ENCODE measurements at places on chromosomes 16 and 17. TPM values are rescaled to one million over a fixed set of nuclear protein-coding genes. Genes with fewer than 3 reads are reported as not detected.

DNA sequence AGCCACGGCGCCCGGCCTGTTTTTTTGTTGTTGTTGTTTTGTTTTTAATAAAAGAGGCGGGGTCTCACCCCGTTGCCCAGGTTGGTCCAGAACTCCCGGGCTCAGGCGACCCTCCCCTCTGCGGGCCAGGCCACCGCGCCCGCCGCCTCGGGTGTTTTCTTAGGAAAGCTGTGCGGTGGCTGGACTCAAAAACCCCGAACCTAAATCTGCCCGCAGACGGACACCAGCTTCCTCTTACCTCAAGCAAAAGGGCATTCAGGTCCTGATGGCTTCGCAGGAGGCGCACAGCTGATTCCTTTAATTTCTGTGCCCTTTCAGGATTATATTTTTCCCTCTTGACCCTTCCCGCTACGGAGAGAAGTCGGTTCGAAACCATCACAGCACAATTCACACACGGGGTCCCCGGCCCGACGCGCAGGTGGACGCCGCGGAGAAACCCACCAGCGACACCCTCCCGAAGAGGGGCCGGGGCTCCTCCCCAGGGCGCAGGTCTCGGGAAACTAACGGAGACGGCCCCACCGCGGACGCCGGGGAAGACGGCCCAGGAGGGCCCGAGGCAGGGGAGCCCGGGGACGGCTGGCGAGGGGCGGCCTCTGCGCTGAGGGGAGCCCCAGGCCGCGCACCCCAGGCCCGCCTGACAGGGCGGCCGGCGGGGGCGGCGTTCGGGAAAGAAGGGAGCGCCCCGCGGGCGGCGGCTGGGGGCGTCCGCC is 653 bp downstream of the FANCA start:
- H3K4me1 ChIP-seq, result no peaks in the 10 kb centered on the region
- no peak for DNase-seq
- H3K27me3 ChIP-seq, result no peaks in the 10 kb centered on the region
- no peak overlapping the region for H3K4me3 ChIP-seq
- no peak overlapping the region for H3K27ac ChIP-seq

TIMP2 gene
- 153 TPM for polyA plus RNA-seq

CCL1 gene
- polyA plus RNA-seq, result not detected

DNA sequence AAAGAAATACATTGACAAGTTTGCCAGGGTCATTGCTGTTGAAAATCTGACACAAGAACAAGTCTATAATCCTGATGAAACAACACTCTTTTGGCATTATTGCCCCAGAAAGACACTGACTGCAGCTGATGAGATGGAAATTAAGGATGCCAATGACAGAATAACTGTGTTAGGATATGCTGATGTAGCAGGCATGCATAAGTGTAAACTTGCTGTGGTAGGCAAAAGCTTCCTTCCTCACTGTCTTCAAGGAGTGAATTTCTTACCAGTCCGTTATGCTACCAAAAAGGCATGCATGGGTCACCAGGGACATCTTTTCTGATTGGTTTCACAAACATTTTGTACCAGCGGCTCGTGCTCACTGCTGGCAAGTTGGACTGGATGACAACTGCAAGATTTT is 10.5 kb downstream of the GDPD1 start:
- no peak for DNase-seq
- H3K27me3 ChIP-seq, result no peaks in the 10 kb centered on the region
- H3K36me3 ChIP-seq, result no peaks in the 10 kb centered on the region
- no peak overlapping the region for H3K4me3 ChIP-seq
- H3K27ac ChIP-seq, result no peak overlapping the region

KRTAP2-1 gene
- not detected for polyA plus RNA-seq

- no peaks in the 10 kb centered on the region for H3K36me3 ChIP-seq
- H3K27ac ChIP-seq, result no peak overlapping the region
- H3K4me3 ChIP-seq, result no peak overlapping the region
- DNase-seq, result no peak
These were observed 406.8 kb downstream of the UTP18 start for GRCh38 chr17:51666971-51667705.

DNA sequence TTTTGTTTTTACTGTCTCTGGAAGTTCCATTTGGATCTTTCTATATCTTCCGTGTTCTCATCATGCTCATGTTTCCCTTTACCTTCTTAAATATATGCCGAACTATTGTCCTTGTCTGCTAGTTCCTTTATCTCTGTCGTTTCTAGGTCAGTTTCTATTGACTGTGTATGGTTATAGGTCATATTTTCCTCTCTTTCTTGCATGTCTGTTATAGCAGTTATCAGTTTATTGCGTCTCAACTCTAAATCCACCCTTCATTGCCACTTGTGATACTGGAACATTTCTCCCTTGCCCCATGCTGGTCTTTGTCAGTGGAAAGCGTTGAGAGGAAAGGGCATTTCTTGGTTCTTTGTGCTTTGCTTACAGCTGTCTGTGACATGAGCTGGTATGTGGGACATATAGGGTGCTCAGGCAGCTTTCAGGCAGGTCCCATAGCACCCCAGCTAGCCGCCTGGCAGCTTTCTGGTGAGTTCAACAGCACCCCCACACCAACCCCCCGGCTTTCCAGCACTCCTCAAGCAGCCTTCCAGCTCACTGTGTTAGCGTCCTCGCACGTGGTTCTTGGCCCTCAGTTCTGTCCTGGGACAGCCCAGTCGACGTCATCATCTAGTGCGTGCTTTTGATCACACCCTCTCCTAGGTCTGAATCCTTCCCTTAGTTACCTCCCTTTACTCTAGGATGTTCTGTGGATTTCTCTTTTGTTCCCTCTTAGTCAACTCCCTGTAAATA is 15.4 kb upstream of the DNASE1 start:
- no peak overlapping the region for H3K4me3 ChIP-seq
- H3K36me3 ChIP-seq, result no peaks in the 10 kb centered on the region
- DNase-seq, result no peak
- H3K27me3 ChIP-seq, result no peaks in the 10 kb centered on the region
- no peak overlapping the region for H3K27ac ChIP-seq

GRCh38 chr17:16878606-16879005 is 93.3 kb downstream of the TNFRSF13B start:
- H3K27ac ChIP-seq, result no peak overlapping the region
- no peaks in the 10 kb centered on the region for H3K4me1 ChIP-seq
- DNase-seq, result no peak
- H3K36me3 ChIP-seq, result no peaks in the 10 kb centered on the region
- H3K27me3 ChIP-seq, result peaks cover 14% of the 10 kb centered on the region

ADAP2 gene
- polyA plus RNA-seq, result 15.7 TPM

- no peak for DNase-seq
- H3K4me1 ChIP-seq, result peaks cover 5% of the 10 kb centered on the region
- no peak overlapping the region for H3K27ac ChIP-seq
- H3K36me3 ChIP-seq, result no peaks in the 10 kb centered on the region
- no peak overlapping the region for H3K4me3 ChIP-seq
- H3K27me3 ChIP-seq, result no peaks in the 10 kb centered on the region
These were observed 988 bp downstream of the RAP1GAP2 start for GRCh38 chr17:2797226-2797625.

DNA sequence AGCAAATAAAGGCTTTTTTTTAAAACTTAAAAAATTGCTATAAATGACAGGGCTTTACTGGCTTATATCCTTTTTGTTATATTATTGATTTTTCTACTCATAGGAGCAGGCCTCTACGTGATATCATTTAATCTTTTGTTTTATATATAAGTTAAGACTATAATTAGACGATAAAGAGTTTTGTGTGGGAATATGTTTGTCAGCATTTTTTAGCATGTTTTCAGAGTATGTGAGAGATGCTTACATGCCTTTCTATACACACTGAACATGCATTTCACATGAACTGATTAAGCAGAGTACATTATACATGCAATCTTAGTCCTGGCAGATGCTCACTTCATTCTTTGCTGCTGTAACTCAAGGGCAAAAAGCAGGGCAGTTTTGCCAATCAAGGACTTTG is 7.7 kb upstream of the KRT222 start:
- no peak overlapping the region for H3K27ac ChIP-seq
- H3K36me3 ChIP-seq, result no peaks in the 10 kb centered on the region
- H3K4me1 ChIP-seq, result no peaks in the 10 kb centered on the region
- H3K27me3 ChIP-seq, result peaks cover 10% of the 10 kb centered on the region
- no peak overlapping the region for H3K4me3 ChIP-seq

PRSS8 gene
- polyA plus RNA-seq, result not detected

DNA sequence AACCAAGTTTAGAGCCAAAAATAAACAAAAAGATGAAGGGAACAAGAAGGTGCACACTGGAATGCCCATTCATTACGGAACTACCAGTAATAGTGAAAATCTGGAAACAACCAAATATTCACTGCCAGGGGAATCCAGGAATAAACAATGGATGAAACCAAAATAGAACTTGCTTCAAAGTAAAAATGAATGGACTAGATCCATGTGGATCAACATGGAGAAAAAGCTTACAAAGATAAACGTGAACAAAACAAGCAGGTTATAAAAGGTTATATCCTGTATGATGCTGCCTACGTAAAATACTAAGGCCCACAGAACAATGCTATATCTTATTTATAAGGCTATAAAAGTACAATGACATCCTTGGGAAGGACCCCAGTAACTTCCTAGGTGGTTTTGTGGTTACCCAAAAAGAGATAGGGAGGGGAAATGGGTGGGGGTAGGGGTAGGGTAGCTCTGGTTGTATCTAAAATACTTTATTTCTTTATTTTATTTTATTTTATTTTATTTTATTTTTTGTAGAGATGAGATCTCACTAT is 12.8 kb upstream of the CCL22 start:
- H3K27me3 ChIP-seq, result no peaks in the 10 kb centered on the region
- no peak overlapping the region for H3K27ac ChIP-seq
- no peaks in the 10 kb centered on the region for H3K4me1 ChIP-seq
- no peak for DNase-seq
- no peaks in the 10 kb centered on the region for H3K36me3 ChIP-seq
- H3K4me3 ChIP-seq, result no peak overlapping the region

DNA sequence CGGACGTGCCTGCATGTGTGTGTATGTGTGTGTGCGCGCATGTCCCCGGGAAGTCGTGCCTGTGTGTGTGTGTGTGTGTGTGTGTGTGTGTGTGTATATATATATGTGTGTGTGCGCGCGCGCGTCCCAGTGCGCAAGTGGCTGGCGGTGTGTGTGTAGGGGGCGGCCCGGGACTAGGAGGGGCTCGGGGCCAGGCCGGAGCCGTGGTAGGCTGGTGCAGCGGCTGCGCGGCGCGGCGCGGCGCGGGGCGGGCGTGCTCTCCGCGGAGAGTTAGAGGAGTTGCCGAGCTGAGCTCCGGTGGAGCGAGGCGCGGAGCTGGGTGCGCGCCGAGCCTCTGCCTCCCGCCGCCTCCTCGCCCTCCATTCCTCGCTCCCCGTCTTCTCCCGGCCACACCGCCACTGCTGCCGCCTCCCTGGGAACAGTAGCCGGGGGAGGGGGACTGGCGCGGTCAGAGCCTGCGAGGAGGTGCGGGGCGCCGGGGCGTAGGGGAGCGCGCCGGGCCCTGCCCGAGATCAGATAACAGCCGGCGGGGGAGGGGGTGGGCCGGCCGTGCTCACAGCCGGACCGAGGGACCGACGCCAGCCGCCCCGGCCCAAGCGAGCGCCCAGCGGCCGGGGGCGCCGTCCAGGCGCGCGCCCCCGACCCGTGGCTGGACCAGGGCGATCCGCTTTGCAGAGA is at the start of gene KCNJ12:
KCNJ12 (plus strand) TSS at position 277 of the 678 bp plus-strand sequence. CDS start 38,986 bp downstream, outside the sequence.
- no peak for DNase-seq
- no peaks in the 10 kb centered on the region for H3K36me3 ChIP-seq
- H3K27me3 ChIP-seq, result peaks cover 25% of the 10 kb centered on the region
- no peak within 1 kb of the TSS for H3K4me3 ChIP-seq
- H3K4me1 ChIP-seq, result no peaks in the 10 kb centered on the region

DNA sequence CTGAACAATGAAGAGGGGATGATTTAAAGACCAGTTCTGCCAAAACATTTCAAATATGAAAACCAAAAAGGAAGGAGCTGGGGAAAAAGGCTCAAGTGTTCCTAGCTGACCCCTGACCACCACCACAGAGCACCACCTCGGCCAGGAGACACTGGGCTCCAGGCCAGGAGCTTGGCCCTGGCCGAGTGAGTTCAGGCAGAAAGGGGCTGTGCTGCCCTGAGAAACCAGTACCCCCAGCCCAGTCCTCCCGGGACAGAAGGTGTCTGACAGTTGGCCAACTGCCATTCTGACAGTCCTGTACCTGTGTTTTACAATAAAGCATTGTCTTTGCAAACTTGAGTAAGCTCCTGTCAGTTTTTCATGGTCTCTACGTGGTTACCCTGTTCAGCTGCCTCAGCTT is 98.2 kb downstream of the VPS53 start:
- no peaks in the 10 kb centered on the region for H3K27me3 ChIP-seq
- no peaks in the 10 kb centered on the region for H3K36me3 ChIP-seq
- DNase-seq, result no peak
- no peaks in the 10 kb centered on the region for H3K4me1 ChIP-seq

DNA sequence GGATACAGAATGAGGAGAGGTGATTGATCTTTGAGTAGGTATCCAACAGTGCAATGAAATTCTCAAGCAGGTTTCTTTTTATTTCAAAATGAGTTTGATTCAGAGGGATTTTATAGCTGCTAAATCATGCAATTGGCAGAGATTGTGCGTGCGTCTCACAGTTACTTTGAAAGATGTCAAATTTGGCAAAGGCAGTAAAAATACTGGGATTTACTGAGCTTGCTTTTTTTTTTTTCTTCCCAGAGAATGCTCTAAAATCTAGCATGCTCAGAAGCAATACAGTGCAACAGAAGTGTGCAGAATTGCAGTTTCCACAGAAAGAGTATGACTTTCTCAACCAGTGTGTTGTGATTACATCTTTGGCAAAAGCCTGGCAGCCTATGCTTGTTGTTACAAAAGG is 410.7 kb upstream of the GOT2 start:
- no peaks in the 10 kb centered on the region for H3K4me1 ChIP-seq
- H3K36me3 ChIP-seq, result no peaks in the 10 kb centered on the region
- H3K27ac ChIP-seq, result no peak overlapping the region
- no peak overlapping the region for H3K4me3 ChIP-seq
- no peaks in the 10 kb centered on the region for H3K27me3 ChIP-seq

GRCh38 chr17:2954898-2955445 is 108.4 kb downstream of the OR1D5 start:
- H3K27me3 ChIP-seq, result no peaks in the 10 kb centered on the region
- no peak for DNase-seq
- no peaks in the 10 kb centered on the region for H3K4me1 ChIP-seq
- no peak overlapping the region for H3K27ac ChIP-seq

DNA sequence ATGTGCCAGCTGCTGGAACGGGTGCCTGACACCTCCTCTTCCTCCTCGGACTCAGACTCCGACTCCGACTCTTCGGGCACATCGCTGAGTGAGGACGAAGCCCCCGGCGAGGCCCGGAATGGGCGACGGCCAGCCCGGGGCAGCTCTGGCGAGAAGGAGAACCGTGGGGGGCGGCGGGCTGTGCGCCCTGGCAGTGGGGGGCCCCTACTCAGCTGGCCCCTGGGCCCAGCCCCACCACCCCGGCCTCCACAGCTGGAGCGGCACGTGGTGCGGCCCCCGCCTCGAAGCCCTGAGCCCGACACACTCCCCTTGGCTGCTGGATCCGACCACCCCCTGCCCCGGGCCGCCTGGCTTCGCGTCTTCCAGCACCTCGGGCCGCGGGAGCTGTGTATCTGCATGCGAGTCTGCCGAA is 6.8 kb downstream of the FBXL19 start:
- H3K27me3 ChIP-seq, result no peaks in the 10 kb centered on the region
- H3K4me3 ChIP-seq, result no peak overlapping the region

- no peak for DNase-seq
- no peaks in the 10 kb centered on the region for H3K36me3 ChIP-seq
- H3K4me3 ChIP-seq, result no peak overlapping the region
- no peak overlapping the region for H3K27ac ChIP-seq
These were observed 52.4 kb downstream of the YPEL2 start for GRCh38 chr17:59383893-59384292.

ATP2A3 gene
- polyA plus RNA-seq, result 26.1 TPM

Measured in adrenal gland (tissue), 19 donors.